Stimulated activated CD8-positive, alpha-beta memory T cell treated with anti-CD3 and anti-CD28 coated beads, Interleukin-12 subunit alpha, Interleukin-12 subunit beta, amount 100 ng/mL, for 1 hour (primary cell): ENCODE measurements at places on chromosomes 5 and 9.

DNA sequence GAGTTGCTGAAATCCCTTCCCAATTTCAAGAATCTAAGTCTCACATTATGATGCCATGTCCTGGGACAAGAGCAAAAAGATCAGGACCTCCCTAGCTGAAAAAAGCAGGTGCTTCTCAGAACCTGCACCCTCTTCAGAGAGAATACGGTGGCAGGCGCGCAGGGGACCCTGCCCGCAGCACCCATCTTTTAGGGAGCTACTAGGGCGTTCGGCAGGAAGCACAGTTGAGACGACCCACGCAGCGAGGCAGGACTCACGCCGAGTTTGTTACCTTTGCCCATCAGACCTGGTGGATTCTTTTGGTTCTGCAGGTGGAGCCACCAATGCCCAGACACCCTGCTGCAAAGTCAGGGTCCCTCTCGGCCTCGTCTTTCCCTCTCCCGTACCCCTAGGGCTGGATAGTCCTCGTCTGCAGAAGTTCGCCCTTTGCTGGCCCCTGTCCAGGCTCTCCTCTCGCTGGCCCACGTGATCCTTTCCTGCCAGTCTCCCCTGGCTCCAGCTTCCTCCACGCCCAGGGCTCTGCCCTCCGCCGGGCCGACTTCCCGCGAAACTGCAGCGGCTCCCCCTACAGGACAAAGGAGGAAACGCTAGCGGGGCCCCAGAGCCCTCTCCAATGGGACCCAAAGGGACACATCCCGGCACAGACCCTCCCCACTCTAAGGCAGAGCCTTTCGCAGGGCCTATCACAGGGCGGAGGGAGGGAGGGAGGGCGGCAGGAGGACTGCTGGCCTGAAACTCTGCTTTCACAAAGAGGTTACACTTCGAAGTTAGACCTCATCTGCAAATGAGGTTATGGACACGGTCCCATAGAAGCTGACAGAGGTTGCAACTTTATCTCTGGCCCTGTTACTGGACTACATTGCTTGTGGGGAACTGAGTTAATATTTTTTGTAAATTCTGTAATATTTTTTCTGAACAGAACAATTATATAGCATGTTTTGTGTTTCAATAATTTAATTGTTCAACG is 28.8 kb downstream of the TMEM174 start:
- peak; percentile 39 for DNase-seq

- DNase-seq = no peak
Observed at GRCh38 chr5:359301-359897, 37.9 kb downstream of the AHRR start.

GRCh38 chr5:157842787-157843186 is 16.2 kb downstream of the CLINT1 start:
- no peak for DNase-seq

- no peak for DNase-seq
Observed at GRCh38 chr5:22889720-22890119, 36.6 kb upstream of the CDH12 start.

GRCh38 chr5:36637101-36637500 is 30.7 kb downstream of the SLC1A3 start:
- no peak for DNase-seq

DNA sequence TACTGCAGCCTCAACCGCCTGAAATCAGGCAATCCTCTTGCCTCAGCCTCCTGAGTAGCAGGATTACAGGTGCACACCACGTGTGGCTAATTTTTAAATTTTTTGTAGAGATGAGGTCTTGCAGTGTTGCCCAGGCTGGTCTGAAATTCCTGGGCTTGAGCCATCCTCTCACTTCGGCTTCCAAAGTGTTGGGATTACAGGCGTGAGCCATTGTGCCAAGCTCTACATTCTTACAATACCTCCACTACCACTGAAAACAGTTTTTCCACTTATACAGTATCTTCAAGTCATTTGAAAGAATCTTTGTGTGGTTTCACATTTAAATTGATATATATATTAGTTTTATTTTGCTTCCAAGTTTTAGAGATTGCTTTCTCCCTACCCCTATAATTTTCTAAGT is 42.6 kb downstream of the LARP1 start:
- no peak for DNase-seq

DNA sequence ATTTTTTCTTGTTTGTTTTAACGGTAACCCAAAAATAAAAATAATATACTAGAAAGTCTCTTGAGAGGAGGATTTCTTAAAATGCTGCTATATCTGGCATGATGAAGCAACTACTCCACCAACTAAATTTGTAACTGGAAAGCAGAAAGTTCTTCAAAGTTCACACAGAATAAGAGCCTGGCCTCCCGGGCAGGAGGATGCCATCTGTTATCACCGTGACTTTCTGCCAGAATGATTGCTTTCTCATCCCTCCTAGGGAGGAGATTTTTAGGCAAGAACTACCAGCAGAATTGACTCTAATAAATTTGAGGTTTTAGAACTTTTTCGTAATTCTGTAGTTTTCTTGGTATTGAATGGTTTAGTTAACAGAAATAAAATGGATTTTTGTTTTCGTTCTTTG is 464.6 kb upstream of the ACTBL2 start:
- DNase-seq = no peak

GRCh38 chr9:104748359-104749031 is 1.0 kb downstream of the NIPSNAP3A start:
- DNase-seq = no peak

GRCh38 chr5:124494540-124495116 is 251.8 kb downstream of the ZNF608 start:
- no peak for DNase-seq

- no peak for DNase-seq
Observed at GRCh38 chr9:119052339-119053030, 316.8 kb downstream of the BRINP1 start.

DNA sequence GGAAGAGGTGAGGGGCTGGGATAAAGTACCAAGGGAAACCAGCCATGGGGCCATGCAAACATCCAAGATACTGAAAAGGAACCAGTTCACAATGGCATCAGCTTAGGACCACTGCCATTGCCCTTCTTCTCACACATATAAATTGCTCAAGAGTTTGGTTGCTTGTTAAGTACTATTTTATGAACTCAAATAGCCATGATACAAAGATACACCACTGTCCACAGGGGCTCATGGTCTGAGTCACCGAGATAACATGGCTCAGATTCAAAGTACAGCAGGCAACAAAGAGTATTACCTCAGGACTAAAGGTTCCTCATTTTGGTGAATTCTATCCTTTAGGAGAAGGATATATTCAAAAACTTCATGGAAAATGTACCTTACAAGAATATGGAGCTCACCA is 55.6 kb downstream of the FANCC start:
- DNase-seq = no peak

DNA sequence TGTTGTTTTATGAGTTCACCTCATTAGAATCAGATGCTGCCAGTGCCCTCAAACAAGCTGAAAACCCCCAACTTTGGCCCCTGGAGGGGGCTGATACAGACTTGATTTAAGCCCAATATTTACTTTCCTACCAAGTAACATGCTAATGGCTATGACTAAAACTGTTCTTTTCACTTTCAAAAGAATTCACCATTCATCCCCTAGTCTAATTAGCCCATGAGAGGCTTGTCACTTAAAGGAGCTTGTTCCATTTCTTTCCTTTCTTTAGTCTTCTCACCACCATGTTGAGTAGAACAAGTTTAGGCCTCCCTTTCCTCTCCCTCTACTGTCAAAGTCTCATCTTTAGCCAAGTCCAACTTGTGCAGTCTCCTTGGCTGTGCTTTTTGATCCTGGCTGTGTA is 50.4 kb downstream of the EPB41L4B start:
- DNase-seq = no peak
